NK-92 treated with Interleukin-12 subunit alpha and Interleukin-12 subunit beta, amount 100 ng/mL, for 24 hours (cell line): ENCODE measurements at places on chromosomes 7 and 10.

- no peak for DNase-seq
Observed at GRCh38 chr10:102675666-102676533, 31.6 kb downstream of the TRIM8 start.

GRCh38 chr7:140060243-140060630, 2.5 kb downstream of the PARP12 start:
- no peak for DNase-seq

GRCh38 chr7:155358948-155359712, 61.5 kb downstream of the INSIG1 start:
- no peak for DNase-seq

GRCh38 chr10:28496017-28496416, 36.9 kb upstream of the WAC start:
- no peak for DNase-seq

GRCh38 chr10:69361303-69361614, 55.5 kb downstream of the TACR2 start:
- no peak for DNase-seq

DNA sequence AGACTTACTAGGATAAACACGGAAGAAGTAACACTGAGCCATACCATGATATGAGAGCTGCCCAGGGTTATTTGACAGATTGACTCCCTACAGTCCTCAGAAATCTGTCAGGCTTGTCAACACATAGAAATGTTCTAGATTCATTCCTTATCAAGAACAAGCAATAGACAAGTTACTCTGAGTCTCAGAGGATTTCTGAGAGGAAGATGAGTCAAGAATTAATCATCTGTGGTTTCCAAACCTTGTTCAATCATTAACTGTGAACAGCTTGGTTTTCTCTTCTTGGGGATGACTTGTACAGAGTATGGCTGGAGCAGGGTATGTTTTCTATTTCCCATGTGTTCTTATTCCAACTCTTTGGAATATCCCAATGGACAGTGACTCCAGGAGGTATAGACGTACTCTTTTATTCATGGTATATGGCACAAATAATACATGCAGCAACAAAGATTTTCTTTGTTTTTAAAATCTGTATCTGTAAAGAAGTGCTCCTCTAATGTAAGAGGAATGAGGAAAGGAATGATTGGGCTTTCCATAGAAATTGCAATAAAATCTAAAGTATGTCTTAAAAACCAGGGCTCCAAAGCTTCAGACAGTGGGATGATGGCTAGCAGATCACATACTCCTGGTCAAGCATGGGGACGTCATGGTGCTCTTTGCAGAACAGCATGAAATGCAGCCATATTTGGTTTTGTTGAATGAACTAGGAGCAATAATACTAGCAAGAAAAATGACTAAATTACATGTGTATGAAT, 11.9 kb upstream of the SFR1 start:
- DNase-seq = no peak

- DNase-seq = no peak
Observed at GRCh38 chr7:152336754-152337368, 98.9 kb downstream of the KMT2C start.

GRCh38 chr10:119441151-119441821, 101.2 kb downstream of the RGS10 start:
- DNase-seq = no peak

DNA sequence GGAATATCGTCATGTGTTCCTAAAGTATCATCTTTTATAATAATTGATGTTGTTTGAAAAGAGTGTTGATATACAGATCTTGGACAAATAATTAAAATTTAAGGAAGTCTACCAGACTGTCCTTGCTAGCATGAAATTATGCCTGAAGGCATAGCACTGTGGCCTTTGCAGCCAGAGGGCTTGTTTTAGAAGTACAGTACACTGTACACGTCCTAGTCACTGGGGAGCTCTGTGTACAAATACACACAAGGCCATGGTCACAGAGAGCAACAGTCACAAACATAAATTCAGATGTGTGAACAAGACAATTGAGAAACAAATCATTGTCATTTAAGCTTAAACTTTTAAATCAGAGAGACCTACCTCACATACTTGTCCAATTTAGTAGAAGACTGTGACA, 133.0 kb downstream of the KIAA1217 start:
- no peak for DNase-seq

DNA sequence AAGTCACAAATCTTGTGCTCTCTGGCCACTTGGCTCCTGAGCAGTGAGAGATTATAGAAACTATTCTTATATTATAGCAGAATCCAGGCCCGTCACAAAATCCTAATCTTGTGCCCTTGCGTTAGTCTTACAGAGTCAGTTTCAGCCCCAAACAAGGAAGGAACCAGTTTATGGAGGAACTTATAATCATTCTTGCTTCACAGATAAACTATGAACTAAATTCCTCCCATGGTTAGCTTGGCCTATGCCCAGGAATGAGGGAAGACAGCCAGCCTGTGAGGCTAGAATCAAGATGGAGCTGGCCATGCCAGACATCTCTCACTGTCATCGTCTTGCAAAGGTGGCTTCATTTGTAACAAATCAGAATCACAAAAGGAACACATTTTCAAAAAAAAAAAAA, 199.7 kb upstream of the PITRM1 start:
- DNase-seq = no peak

- DNase-seq = no peak
Observed at GRCh38 chr10:129531195-129531968, 64.3 kb downstream of the MGMT start.

DNA sequence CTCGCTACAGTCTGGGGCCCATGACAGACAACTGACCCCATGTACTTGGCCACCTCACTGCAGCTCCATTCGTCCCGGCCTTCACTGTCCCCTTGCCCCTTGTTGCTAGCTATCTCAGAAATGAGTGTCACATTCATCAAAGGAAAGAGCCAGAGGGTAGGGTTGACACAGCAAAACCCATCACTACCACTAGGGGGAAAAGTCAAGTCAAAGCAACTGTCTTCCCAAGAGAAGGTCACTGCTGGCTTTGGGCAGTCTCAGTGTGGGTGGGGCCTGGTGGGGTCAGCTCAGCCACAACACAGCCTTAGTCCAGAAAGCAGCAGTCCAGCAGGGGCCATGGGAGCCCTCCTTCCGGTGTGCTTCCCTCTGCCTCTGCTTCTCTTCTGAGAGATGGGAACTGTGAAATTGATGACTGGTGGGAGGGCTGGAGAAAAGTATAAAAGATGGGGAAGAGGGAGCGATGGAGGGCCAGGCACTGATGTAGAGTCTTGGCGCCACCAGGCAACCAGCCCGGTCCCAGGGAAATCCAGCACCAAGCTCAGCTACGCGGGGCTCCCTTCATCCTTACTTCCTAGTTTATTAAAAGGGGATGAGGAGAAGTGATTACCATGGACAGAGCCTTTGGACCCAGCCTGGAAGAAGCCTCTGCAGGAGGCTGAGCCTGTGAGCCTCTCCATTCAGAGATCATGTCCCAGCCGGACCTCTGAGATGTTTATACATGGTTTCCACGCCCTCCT, 58.0 kb downstream of the PLXNA4 start:
- no peak for DNase-seq

- DNase-seq = no peak
Observed at GRCh38 chr7:96329241-96329640, 7.3 kb upstream of the SLC25A13 start.

DNA sequence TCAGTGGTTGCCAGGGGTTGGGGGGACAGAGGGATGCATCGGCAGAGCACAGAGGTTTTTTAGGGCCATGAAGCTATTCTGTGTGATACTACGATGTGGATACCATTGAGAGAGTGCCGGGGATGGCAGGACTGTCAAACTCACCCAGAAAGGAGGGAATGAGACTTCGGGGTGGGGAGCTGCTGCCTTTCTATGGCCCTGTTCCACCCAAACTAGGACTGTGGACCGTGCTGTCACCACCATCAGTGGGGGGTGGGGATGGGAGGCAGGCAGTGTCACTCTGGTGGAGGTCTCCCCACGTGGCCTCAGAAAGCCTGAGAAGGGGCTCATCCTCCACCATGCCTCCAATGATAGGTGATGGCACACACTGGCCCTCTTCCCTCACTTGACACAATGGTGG, 146.2 kb downstream of the PTPN20 start:
- DNase-seq = no peak

DNA sequence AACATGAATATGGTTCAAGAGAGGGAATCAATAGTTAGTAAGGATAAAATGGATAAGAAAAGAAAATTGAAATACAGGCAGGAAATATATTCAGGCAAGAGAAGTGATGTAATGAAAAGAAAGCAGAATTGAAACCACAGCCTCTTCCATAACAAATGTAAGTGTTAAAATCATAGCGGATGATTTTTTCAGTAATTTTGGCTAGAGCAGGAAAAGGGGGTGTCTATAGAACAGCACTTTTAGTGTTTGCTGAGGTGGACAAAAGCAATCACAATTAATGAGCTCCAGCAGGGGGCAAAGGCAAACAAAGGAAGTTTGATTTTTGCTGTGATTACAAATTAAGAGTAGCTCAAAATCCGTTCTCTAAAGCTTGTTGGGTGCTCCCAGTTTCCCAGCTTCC, 79.0 kb downstream of the TRIL start:
- DNase-seq = no peak

DNA sequence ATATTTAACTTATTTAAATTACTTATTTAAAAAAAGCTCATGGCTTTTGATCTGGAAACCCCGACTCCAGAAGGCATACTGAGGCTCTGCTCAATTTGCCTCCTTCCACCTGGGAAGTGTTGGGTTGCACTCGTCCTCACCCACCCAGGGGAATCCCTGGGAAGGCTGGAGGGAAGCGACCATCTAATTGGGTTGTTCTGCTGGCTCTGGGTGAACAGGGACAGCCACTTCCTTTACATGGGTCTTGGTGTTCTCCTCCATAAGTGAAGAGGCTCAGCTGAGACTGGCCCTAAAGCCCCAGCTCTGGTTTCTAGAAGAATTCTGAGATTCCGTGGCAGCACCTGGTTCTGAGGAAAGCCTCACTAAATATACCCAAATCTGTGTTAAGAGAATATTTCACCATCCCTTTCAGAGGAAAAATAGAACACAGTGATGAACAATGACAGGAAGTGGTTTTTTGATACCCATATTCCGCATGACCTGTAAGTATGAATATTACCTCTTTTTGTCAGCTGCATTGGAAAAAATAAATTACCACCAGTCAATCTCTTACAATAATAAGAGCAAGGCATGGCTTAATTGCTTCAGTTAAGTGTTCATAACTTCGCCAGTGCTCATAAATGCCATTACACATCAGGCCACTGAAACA, 131.1 kb upstream of the SHH start:
- DNase-seq = no peak

GRCh38 chr7:130367836-130368746, 12.2 kb upstream of the CPA1 start:
- no peak for DNase-seq

DNA sequence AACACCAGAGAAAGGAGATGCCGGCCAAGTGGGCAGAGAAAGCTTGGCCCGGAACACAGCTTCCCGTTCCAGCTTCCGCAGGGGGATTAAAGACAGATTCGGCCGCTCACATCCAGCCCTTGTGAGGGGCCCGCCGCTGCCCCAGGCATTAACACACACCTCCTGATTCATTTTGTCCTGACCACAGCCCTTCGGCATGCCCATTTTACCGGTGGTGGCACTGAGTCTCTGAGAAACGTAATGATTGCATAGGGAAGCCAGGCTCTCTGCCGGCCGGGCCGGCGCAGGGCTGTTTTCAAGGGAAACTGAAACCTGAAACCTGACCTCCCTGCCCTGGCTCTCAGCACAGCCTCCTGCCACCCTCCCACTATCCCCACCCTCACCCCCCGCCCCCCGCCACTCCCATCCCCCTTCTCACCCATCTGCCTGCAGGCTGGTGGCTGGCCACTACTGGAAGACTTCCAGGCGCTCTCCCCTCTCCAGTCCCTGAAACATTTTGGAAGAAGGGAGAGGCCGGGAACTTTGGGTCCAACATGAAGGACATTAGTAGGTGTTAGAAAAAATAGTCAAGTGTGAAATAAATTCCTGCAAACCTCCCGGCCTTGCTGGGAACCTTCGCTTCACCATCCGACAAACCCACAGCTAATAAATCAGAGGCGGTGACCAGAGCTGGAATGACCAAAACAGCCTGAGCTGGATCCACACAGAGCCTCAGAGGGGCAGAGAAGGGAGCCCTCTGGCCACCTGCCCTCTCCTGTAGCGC, 83.5 kb upstream of the CUX1 start:
- no peak for DNase-seq

GRCh38 chr10:31886885-31887284, 41.7 kb downstream of the ARHGAP12 start:
- no peak for DNase-seq

DNA sequence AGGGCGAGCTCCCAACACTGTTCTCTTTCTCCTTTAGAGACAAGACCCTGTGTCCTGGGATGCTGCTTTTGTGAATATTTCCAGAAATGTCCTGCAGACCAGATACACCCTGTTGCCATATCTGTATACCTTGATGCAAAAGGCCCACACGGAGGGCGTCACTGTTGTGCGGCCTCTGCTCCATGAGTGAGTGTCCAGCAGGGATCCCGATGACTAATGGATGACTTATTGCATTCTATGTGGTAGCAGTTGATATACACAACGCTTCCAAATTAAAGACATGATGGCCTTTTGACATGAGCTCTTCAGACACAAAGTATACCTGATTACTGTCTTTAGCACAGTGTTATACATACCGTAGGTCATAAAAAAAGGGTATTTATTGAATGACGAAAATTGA, 45.0 kb upstream of the MGAM2 start:
- DNase-seq = no peak

DNA sequence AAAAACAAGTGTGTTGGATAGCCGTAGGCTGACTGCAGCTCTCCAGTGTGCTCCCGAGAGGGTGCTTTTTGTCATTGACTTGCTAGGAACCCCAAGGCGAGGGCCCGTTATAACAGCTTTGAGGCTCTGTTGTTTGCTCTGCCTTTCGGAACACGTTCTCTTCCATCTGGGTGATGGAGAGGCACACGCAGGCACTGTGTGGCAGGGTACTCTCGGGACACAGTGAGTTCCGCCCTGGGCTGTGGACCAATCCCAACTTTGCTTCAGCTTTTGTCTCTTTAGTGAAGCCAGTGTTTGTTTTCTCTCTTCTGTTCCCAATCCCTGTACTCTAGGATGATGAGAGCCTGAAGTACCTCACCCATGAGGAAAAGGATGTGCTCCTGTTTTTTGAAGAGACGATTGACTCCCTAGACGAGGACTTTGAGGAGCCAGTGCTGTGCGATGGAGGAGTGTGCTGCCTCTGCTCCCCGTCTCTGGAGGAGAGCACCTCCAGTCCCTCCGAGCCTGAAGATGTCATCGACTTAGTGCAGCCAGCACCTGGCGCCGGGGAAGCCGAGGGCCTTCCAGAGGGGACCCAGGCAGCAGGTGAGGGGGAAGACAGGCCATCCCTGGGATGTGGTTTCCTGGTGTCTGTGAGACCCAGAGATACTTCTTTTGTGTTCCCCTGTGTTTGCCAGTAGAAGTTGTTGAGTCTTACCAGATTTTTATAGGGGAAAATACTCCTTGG, 43.2 kb downstream of the PROSER2 start:
- no peak for DNase-seq

DNA sequence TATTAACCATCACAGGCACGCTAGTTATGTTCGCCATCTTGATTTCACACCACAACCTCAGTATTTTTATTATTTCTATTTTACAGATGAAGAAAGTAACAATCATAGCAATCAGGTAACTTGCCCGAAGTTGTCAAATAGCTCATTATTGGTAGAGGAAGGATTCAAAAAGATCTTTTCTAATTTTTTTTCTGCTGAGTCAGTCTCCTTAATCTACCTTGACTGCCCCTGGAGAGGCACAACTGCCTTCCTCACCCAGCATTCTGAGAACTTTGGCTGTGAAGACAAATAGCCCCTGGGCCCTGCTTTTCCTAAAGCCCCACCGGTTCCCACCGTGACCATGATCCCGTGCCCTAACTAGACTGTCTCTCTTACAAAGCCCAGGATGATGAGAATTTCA, 99.2 kb downstream of the TRIL start:
- no peak for DNase-seq

- no peak for DNase-seq
Observed at GRCh38 chr7:39073432-39073831, 95.7 kb downstream of the POU6F2 start.
